Activated CD8-positive, alpha-beta memory T cell treated with anti-CD3 and anti-CD28 coated beads for 4 hours (primary cell): ENCODE measurements at places on chromosomes 1 and 21.
A peak's percentile ranks its signal among the peaks of the same experiment; 100 is the strongest.

DNA sequence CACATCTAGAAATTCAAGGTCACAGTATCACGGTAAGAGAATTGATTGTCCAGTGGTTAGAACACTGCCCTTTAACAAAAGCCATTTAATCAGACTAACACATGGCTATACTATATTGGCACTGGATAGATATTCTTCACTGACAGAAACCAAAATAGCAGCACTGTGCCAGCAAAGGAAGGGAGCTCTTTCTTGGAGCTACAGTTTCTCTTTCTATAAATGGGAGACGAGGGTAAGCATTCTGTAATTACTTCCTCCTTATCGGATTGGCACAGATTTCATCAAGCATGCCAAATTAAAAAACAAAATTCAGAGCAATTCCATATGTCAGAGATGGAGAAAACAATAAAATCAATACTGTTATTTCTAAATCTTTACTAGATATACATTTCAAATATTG, 115.7 kb upstream of the CACYBP start:
- no peak for DNase-seq

- DNase-seq: peak; percentile 80
Measured at GRCh38 chr1:160031365-160032164, at the start of gene PIGM. PIGM (minus strand) TSS chr1:160031990; CDS start chr1:160031739, 251 bp downstream.

- DNase-seq: no peak
Measured at GRCh38 chr1:155913969-155914757, 3.0 kb upstream of the RIT1 start.

DNA sequence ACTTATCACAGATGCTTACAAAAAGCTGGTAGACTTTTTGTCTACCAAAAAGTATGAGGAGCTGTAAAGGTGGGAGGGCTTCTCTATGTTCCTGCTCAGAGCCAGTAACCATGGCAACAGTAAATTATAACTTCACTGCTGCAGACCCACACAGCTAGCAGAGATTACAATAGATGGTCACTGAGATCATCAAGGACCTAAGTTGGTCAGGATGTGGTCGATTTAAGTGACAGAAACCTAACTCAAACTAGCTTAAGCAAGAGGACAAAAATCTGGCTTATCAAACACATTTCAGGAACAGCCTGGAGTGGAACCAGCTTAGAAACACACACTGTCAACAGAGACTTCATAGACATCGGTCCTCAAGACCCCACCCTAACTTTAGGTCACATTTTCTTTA, 113.4 kb upstream of the ATP1A1 start:
- DNase-seq: no peak
